OCI-M1 (cell line): ENCODE measurements at places on chromosomes 7 and 10.

GRCh38 chr10:78190051-78190825 lies 156.6 kb downstream of the RPS24 start:
- DNase-seq: no peak

DNA sequence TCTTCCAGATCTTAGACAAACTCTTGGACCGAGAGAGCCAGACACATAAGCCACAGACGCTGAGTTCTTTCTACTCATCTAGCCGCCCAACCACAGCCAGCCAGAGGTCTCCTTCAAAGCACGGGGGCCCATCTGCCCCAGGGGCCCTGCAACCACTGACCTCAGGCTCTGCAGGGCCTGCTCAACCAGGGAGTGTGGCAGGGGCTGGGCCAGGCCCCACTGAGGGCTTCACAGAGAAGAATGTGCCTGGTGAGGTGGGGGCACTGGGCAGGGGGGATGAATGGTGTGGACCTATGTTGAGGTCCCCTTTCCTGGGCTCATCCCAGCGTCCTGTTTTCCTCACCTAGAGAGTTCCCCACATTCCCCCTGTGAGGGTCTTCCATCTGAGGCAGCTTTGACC lies 11.4 kb downstream of the ZSWIM8 start:
- DNase-seq: no peak

GRCh38 chr7:32299133-32299702 lies 191.0 kb downstream of the LSM5 start:
- no peak for DNase-seq

- no peak for DNase-seq
These were observed 15.9 kb upstream of the GPNMB start for GRCh38 chr7:23230641-23231101.

GRCh38 chr10:71389768-71390460 lies 6.8 kb upstream of the CDH23 start:
- DNase-seq: no peak

DNA sequence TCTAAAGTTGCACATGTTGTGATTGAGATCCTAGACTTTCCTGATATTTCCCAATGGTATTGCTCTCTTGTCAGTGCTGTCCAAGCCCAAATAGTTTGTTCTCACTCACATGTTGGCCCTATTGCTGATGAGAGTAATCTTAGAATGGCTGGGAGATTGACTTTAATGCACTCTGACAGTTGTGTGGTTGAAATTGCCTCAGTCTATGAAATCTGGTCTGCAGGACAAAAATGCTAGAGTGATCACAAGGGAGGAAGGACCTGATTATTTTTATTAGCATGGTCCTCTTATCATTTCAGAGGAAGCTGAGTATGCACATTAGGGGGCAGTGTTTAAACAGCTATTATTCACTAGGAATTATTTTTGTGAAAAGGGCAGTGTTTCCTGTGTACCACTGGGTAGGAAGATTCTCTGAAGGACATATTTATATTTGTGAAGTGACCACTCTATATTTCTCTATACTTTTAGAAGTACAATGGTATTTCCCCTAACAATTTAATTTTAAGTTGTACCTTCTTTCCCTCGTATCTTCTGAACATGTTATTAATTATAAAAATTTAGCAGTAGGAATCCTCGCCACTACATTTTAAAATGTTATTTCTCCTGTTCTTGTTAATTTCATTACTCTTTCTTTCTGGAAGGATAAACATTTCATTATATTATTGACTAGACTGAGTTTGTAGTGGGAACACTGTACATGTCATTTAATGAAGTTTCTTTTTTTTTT lies 64.4 kb downstream of the SUGCT start:
- peak; percentile 17 for DNase-seq

DNA sequence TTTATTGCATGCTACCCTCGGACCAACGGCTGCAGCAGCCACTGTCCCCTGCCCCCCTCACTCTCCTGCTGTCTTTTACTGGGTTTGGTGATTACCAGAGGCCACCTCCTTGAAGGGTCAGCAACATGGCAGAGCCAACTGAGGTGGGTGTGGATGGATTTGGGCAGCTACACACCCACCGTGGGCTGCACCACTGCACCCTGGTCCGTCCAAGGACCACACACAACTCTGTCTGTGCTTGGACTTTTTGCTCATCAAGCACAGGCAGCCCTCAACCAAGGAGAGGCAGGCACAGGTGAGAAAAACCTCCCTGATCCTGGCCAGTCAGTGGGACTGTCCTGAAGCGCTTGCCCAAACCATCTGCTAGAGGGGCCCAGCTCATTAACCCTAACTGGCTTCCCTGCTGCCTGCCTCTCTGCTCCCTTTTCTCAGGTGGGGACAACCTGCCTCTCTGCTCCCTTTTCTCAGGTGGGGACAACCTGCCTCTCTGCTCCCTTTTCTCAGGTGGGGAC lies 239.5 kb upstream of the PITRM1 start:
- no peak for DNase-seq

DNA sequence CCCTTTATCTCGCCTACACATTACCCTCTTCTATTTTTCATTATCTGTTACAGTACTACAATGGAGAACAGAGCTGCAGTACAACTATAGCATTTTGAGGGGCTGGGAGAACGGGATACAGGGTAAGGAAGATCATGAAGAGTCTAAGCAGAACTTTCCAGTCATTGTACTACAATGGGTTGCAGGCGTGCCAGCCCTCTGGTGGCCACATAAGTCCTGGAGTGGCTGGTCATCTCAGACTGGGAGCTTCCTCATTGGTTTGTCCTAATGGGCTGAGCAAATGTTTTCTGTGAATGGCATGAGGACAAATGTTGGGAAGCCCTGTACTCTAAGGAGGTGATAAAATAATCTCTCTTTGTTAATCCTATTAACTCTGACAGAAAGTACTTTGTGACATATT lies 33.0 kb downstream of the TMEM106B start:
- DNase-seq: peak; percentile 27

DNA sequence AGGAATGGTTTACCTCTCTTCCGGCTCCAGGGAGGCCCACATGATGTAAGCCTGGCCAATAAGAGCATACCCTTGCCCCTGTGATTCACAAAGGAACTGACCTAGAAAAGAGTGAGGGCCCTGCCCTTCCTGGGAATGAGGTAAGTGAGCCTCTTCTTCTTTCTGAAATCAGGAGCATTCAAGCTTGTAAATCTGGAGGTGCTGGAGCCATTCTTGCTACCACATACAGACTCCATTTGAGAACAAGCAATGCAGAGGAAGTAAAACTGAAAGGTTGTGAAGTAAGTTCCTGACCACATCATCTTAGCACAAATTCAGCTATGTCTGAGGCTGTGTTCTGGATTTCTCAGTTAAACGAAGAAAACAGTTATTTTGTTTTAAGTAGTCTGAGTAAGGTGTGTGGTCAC lies 132.2 kb downstream of the CD36 start:
- DNase-seq: no peak

DNA sequence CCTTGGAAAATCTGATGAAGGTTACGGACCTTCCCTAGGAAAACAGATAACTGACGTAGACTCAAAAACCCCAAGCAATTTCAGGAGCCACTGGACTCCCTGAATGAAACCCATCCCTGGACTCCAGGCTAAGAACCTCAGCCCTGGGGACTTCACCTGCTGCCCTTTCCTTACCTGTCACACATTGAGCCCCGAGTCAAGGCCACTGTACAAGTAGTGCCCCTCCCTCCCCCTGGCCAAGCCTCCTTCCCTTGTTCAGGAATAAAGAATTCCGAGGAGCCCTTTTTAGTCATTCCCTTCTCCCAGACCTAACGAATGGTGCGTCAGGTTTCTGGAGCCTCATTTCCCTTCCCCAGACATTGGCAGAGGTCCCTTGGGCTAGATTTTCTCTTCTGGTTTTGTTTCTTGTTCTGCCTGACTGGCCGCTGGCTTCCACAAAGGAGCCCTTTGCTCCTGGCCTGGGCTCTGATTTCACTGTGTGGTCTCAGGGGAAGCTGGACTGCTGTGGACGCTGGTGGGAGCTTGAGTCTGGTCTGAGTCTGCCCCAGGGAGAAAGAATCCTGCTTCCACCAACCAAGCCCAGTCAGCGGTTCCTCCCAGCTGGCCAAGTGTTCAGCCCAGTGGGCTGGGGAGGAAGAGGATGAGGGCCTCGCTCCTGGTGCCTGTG lies 31.7 kb downstream of the ZNF775 start:
- DNase-seq: no peak

- no peak for DNase-seq
These were observed 125.7 kb downstream of the PLPP4 start for GRCh38 chr10:120582753-120583152.

DNA sequence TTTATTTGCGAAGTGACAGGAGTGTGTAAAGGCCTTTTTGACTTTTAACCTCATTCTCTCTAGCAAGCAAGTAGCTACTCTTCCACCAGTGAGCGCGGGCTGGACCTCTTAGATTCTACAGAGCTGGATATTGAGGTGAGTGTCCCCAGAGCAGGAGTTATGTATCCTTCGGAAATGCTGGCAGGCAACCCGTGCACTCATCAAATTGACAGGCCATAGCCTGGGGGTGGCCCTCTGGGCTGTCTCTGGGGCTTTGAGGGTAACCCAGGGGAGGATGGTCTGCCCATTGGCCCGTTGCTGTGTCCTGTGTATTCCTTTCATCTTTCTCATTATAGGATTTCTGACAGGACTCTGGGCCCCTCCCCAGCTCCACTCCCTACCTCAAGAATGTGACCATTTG lies 6.1 kb upstream of the PVRIG start:
- no peak for DNase-seq

DNA sequence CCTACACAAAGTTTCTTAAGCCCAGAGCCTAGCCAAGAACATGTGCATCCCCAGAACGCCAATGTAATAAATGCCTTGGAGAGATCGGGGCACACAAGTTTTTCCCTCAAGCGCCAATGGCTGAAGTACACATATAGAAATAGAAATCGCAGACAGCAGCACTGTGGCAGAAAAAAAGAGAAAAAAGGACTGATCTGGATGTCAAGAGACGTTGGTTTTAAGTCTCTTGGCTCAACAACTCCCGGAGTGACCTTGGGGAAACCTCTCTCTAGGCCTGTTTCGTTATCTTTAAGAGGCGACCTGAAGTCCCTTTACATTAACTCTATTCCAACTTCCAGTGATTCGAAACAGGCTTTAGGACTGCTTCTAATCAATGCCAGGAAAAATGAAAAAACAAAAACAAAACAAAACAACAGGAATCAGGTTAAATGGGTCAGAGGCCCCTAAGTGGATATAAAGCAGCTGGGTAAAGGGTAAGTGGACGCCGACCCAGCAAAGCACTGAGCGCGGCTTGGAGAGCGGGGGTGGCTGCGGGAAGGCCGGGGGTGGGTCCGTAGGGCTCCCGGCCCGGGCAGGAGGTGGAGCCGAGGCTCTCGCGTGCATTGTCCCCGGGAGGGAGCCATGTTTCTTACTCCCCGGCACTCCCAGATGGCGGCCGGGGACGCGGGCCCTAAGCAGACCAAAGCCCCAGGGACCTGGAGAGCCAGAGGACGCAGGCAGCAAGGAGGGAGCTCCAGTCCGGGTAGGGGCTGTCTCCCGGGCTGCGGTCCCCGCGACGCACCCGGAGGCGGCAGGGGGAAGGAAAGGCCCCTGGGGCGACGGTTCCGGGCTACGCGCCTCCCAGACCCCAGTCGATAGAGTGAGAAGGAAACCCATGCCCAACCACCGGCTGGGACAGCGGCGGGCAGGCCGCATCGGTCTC lies 757 bp downstream of the EIF3A start:
- DNase-seq: peak; percentile 79

GRCh38 chr7:14999331-14999730 lies 96.8 kb upstream of the DGKB start:
- DNase-seq: peak; percentile 77

- no peak for DNase-seq
These were observed 88.5 kb downstream of the THSD7A start for GRCh38 chr7:11743548-11743947.

- DNase-seq: no peak
These were observed 52.8 kb upstream of the ENO4 start for GRCh38 chr10:116796469-116796868.

- DNase-seq: peak; percentile 67
These were observed 20.0 kb downstream of the RBM17 start for GRCh38 chr10:6108631-6109443.

DNA sequence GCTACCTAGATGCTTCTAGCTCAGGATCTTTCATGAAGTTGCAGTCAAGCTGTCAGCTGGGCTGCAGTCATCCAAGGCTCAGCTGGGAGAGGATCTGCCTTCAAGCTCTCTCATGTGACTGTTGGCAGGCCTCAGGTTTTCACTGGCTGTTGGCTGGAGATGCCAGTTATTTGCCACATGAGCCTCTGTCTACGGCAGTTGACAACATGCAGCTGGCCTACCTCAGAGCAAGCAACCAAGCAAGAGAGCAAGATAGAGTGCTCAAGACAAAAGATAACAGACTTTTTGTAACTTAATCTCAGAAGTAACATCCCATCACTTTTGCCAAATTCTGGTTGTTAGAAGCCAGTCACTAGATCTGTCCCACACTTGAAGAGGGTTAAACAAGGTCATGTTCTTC lies 125.8 kb downstream of the TPST1 start:
- no peak for DNase-seq

- DNase-seq: peak; percentile 66
These were observed 29.6 kb downstream of the LOXL4 start for GRCh38 chr10:98238391-98238790.

GRCh38 chr7:83731154-83731553 lies 82.2 kb upstream of the SEMA3E start:
- DNase-seq: peak; percentile 52

- DNase-seq: peak; percentile 61
These were observed 132.3 kb upstream of the MKI67 start for GRCh38 chr10:128258421-128258976.
